Activated T-helper 1 cell treated with anti-CD3 and anti-CD28 coated beads, Interleukin-12 subunit alpha, Interleukin-12 subunit beta, Interleukin-2, Interleukin-4 antibody, amounts not matched to agents 30 ng/mL and 10 ng/mL and 1 ng/mL, durations not matched to agents 14 hours and 24 hours and 36 hours (primary cell): ENCODE measurements at places on chromosomes 4 and X. TPM values are rescaled to one million over a fixed set of nuclear protein-coding genes. Genes with fewer than 3 reads are reported as not detected.

GAGE12H gene
- total RNA-seq, result not detected in 2 replicates

APELA gene
- total RNA-seq, result not detected in 2 replicates

BMPR1B gene
- not detected in 2 replicates for total RNA-seq

FRAS1 gene
- total RNA-seq, result not detected in 2 replicates

TGIF2LX gene
- not detected in 2 replicates for total RNA-seq

NIPAL1 gene
- total RNA-seq, result 2.0 and 2.5 TPM in 2 replicates

P2RY10 gene
- total RNA-seq, result 34.6 and 44.9 TPM in 2 replicates

TMSB15C gene
- 3.4 and 4.3 TPM in 2 replicates for total RNA-seq

COL4A6 gene
- total RNA-seq, result not detected in 2 replicates

SLITRK4 gene
- total RNA-seq, result not detected in 2 replicates

- no peaks in the 10 kb centered on the region for H3K36me3 ChIP-seq
- H3K27ac ChIP-seq, result no peak overlapping the region
- no peaks in the 10 kb centered on the region for H3K4me1 ChIP-seq
- peaks cover 2% of the 10 kb centered on the region for H3K27me3 ChIP-seq
Observed at GRCh38 chr4:111639120-111639690, 506.0 kb upstream of the FAM241A start.

DNA sequence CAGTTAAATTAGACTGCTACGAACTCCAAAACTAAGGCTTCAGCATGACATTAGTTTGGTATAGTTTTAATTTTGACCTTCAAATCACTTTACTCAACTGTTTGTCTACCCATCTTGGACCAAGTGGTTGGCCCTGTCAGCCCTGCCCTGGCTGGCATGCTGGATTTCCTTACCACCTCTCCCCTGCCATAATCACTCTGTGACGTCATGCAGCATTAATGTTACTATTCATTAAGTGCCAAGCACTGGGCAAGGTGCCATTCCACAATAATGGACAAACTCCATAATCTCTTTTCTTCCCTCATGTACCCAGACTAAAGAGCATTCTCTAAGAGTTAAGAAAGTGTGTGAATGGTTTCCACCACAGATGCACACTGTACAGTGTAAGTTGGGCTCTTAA is 277.0 kb upstream of the INTU start:
- no peak overlapping the region for H3K4me3 ChIP-seq
- no peaks in the 10 kb centered on the region for H3K4me1 ChIP-seq
- no peaks in the 10 kb centered on the region for H3K27me3 ChIP-seq
- DNase-seq, result no peak

DNA sequence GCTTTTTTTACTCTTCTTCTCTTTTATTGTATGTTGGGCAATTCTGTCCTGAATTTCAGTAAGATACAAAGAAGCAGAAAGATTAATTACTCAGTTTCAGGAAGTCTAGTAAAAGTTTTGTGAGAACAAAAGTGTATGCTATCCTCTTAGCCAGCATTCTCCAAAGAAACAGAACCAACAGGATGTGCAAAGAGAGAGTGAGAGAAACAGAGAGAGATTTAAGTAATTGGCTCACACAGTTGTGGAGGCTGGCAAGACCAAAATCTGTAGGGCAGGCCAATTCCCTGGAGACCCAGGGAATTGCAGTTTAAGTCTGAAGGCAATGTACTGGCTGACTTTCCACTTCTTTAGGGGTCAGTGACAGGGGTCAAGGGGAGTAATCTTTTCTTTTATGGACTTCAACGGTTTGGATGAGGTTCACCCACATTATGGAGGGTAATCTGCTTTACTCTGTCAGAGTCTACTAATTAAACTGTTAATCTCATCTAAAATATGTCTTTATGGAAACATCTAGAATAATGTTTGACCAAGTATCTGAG is 59.2 kb upstream of the SLC39A8 start:
- DNase-seq, result no peak
- H3K27ac ChIP-seq, result no peak overlapping the region

GRCh38 chr4:38004887-38005286 is 44.7 kb downstream of the PTTG2 start:
- no peak for DNase-seq
- no peaks in the 10 kb centered on the region for H3K36me3 ChIP-seq
- no peak overlapping the region for H3K4me3 ChIP-seq
- peaks cover 3% of the 10 kb centered on the region for H3K27me3 ChIP-seq
- H3K27ac ChIP-seq, result no peak overlapping the region
- peaks cover 12% of the 10 kb centered on the region for H3K4me1 ChIP-seq

DNA sequence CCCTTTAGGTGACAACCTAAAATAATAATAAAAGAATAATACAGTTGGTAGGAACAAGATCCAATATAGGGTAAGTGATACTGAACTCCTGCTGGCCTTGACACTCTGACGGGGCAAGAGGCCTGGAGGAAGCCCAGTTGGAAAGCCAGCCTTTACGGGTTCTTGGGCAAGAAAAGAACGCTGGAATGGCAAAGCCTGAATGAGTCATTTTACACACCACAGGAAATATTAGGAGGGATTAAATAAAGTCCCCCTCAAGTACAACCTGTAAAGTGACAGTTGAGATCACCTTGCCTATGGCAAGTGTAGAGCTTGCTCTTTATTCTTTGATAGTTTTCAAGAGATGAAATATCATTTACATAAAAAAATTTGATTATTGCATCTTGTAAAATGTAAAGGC is 244.5 kb upstream of the TLL1 start:
- H3K4me1 ChIP-seq, result no peaks in the 10 kb centered on the region
- H3K27me3 ChIP-seq, result peaks cover 2% of the 10 kb centered on the region
- DNase-seq, result no peak
- no peak overlapping the region for H3K27ac ChIP-seq
- H3K4me3 ChIP-seq, result no peak overlapping the region

DNA sequence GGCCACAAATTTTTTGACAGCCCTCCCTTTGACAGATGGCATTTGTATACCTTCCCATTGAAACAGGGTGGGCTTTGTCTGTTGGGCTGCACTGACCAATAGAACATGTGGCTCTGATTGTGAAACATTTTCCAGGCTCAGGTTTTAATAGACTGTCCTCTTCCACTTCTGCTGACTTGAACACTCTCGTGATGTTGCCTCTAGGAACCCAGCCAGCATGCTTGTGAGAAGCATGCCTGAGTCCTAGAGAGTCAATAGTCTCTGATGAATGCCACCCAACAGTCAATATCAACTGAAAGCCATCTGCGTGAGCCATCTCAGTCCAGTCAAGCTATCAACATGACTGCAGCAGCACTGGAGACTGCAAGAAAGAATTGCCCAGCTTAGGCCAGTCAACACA is 290.0 kb downstream of the SLC7A11 start:
- no peaks in the 10 kb centered on the region for H3K36me3 ChIP-seq
- no peak for DNase-seq
- H3K4me1 ChIP-seq, result no peaks in the 10 kb centered on the region
- no peak overlapping the region for H3K4me3 ChIP-seq
- H3K27ac ChIP-seq, result no peak overlapping the region

- no peak for DNase-seq
- H3K36me3 ChIP-seq, result no peaks in the 10 kb centered on the region
- no peak overlapping the region for H3K27ac ChIP-seq
- H3K4me3 ChIP-seq, result no peak overlapping the region
- H3K4me1 ChIP-seq, result no peaks in the 10 kb centered on the region
- H3K27me3 ChIP-seq, result peaks cover 2% of the 10 kb centered on the region
Observed at GRCh38 chr4:169184236-169184635, 86.5 kb downstream of the SH3RF1 start.

DNA sequence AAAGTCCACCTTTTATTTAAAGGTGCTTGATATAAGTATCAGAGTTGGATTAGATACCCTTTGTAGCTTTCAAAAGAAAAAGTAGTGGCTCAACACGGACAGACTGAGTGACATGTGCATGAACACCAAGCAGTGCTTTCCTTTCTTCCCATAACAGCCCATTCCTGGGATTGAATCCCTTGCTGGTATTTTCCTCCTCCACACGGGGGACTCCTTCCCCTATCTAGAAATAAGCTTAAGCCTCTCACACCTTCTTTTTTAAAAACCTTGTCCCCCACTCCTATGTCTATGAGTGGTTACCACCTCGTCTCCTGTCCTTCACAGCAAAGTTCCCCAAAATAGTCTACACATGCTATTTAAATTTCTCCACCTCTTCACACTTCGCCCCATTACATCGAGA is 5.1 kb downstream of the AP1S2 start:
- no peak overlapping the region for H3K4me3 ChIP-seq
- no peaks in the 10 kb centered on the region for H3K27me3 ChIP-seq
- H3K4me1 ChIP-seq, result peaks cover 4% of the 10 kb centered on the region
- H3K27ac ChIP-seq, result no peak overlapping the region
- peaks cover 28% of the 10 kb centered on the region for H3K36me3 ChIP-seq

- H3K27ac ChIP-seq, result peak overlapping the region; percentile 13
- H3K4me3 ChIP-seq, result no peak overlapping the region
- peaks cover 2% of the 10 kb centered on the region for H3K27me3 ChIP-seq
- H3K4me1 ChIP-seq, result peaks cover 15% of the 10 kb centered on the region
- DNase-seq, result no peak
Observed at GRCh38 chr4:145719752-145720624, 40.0 kb downstream of the C4orf51 start.

DNA sequence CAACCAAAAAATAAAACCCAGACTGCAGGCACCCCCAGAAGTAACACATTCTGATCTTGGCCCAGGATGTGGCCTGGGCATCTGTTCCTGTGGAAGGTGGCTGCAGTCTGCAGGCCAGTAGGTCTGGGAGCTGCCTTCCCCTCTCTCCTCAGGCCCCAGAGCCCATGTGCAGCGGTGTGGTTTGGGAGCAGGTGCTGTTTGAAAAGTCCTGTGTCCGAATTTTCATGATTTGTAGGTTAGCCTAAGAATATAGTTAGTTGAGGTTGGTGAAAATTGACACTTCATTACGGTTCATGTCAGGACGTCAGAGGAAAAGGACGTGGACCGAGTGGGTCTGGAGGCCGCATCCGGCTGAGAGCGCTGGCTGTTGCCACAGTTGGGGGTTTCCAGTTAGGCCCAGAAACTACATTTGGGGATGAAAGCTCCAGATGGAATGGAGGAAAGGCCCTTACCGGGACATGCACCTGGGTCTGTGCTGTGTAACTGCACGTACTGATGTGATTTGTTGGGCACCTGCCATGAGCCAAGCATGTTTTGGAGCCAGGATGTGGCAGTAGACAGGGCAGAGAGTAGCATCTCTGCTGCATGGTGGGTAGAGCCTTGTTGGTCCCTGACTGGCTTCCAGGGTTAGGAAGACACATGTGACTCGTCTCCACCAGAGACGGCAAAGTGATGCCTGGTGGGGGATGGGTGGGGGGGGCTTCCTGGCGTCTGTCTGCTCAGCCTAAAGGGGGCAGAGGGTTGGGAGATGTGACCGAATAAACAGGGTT is 21.7 kb upstream of the HGFAC start:
- no peaks in the 10 kb centered on the region for H3K27me3 ChIP-seq
- H3K36me3 ChIP-seq, result no peaks in the 10 kb centered on the region
- no peak for DNase-seq

GRCh38 chrX:142266417-142266816 is 61.3 kb upstream of the MAGEC2 start:
- no peak for DNase-seq
- no peaks in the 10 kb centered on the region for H3K36me3 ChIP-seq
- no peaks in the 10 kb centered on the region for H3K27me3 ChIP-seq
- H3K4me1 ChIP-seq, result no peaks in the 10 kb centered on the region

DNA sequence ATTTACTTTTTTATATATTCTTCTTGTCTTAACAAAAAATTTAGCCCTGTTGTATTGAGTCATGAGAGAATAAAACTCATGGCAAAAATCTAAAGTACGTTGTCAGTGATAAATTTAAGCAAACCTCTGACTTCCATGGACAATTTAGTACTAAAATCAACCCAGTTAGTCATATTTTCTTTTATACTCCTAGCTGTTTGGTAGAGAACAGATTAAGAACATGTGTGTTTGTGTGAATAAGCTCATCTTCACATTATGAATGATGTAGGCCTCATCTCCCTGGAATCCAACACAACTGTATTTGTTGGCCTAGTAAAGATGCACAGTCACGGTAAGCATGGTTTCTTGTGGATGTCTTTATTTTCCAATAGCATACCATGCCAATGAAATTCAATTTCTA is 40.8 kb upstream of the FAM47B start:
- H3K4me3 ChIP-seq, result no peak overlapping the region
- H3K27me3 ChIP-seq, result no peaks in the 10 kb centered on the region
- H3K4me1 ChIP-seq, result no peaks in the 10 kb centered on the region

- H3K36me3 ChIP-seq, result no peaks in the 10 kb centered on the region
- DNase-seq, result no peak
- H3K27me3 ChIP-seq, result peaks cover 12% of the 10 kb centered on the region
Observed at GRCh38 chrX:110320381-110320987, 2.6 kb upstream of the AMMECR1 start.
